ENCODE measurements at places on chromosomes 3 and 15. TPM values are rescaled to one million over a fixed set of nuclear protein-coding genes. Genes with fewer than 3 reads are reported as not detected.

Gene CA12
- 7.5 TPM for polyA plus RNA-seq

Gene RARRES1
- polyA plus RNA-seq: 5.2 TPM

Gene HIGD2B
- not detected for polyA plus RNA-seq

Gene MYL3
- 2.5 TPM for polyA plus RNA-seq

Gene SEMA3B
- 223 TPM for polyA plus RNA-seq

Gene CPN2
- not detected for polyA plus RNA-seq

- no peak for DNase-seq
Measured at GRCh38 chr15:76533060-76533820, 196.7 kb downstream of the ISL2 start.

DNA sequence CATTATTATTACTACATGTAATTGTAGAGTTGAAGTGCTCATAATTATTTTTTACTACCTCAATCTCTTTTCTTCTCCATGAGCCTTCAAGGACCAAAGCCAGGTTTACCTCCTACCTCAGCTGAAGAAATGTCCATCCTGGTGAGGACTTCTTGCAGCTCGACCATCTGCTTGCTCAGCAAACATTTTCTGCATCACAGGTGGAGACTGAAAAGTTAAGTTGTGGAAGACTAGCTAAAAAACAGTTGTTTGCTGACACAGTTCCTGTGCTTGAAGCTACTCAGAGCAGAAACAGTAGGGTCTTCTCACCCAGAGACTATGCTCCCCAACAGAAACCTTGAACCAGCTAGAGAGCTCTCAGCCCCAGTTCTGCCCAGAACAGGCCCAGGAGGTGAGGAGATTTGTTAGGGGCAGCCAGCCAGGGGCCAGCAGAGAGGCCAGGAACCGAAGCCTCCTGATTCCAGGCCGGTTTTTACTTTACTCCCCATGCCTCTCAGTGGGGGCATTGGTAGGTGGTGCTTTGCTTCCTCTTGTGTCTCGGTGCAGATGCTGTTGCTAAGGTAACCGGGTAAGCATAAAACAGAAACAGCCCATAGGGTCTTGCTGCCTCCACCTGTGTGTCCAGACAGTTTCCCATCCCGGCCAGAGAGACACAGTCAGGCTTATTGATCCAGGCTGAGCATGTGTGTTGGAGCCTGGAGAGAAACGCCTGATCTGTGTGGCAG, 54.9 kb downstream of the CCNL1 start:
- DNase-seq: no peak

- DNase-seq: no peak
Measured at GRCh38 chr15:30956216-30957124, 35.0 kb downstream of the MTMR10 start.

DNA sequence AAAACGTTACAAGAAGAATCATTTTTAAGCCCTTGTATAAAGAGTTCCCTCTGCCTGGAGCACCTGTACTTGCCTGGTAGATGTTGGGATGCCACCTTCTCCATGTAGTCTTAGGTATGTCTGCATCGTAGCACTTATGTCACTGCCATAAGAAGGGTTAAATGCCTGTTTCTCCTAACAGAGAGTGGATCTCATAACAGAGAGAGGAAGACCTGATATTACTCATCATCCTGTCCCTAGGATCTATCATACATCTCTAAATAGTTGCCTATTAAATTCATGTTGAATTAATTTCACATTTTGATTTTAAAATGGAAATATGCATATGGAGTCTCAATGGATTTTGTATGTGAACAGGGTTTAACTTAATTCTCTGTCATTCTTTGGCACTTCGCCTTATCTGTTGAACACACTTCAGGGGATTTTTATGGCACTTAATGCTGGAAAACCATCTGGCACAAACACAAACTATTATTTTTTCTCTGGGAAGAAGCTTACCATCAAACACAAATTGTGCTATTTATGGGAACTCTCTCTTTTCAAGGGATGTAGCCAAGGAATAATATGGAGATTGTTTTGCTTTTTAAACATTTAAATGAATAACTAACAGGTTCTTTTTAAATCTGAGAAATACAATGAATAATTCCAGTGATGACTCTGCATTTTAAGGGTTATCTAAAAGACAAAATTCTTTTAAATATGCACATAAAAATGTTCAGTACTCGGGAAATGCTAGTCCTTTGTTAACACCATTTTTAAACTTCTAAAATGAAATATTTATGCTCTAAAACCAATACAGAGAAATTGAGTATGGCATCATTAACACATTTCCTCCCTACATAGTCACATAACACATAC, 230.7 kb downstream of the ZNF385D start:
- DNase-seq: no peak

DNA sequence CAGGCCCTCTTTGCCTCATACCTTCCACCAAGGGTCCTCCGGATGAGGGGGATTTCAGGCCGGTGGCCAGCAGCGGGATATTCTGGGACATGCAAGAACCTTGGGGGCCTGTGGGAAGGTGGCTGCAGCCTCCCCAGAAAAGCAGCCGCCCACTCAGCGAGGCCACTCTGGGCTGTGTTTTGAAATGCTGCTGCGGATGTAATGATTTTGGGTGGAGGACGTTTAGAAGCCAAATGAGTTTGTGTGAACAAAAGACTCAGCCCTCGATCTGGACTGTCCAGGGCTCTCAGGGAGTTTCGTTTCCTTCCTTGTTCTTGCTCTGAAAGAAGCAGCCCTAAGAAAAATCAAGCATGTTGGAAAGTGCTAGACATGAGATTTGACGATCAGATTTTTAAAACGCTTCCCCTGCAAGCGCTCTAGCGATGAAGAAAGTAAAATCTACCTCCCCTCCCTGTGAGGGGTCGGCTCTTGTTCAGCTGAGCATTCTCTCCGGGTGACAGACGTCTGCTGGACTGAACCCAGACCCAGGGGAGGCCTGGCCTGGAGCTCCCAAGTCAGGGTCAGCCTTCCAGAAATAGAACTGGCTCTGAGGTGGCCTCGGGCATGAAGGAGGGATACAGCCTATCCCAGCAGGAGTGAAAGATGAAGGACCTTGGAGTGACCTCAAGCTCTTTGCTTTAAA, 12.9 kb downstream of the HEG1 start:
- no peak for DNase-seq

DNA sequence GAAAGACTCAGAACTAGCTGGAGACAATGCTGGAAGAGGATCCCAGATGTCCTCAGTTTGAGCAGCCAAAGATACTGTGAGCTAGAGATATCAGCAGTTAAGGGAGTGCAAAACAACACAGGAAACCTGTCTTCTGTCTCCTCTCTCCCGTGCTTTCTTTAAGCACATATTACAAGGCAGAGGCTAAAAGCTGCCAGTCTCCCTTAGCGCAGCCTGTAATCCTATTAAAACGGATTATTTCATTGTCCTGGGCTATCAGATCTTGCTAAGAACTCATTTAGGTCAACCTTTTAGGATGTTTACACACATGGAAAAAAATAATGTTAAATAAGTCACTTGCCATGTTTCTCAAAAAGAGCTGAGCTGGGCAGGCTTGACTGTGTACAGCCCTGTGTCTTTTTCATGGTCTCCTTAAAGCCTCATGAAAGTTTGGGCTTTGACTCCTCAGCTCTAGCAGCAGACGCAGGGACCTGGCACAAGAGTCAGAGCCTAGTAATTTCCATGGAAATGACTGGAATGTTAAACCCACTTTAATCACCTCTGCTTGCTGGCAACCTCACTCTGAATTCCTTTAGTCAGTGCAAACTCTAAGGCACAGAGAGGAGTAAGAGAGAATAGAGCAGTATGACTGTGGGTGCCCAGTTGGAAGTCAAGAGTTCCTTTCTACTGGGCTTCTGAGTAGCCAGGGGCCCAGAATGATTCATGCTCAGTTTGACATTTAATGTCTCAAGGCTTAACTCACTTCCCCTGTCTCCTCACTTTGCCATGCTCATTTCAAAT, 491.9 kb downstream of the NTRK3 start:
- no peak for DNase-seq
